Spinal cord (tissue), 10 donors: ENCODE measurements at places on chromosomes 4 and X.
A peak's percentile ranks its signal among the peaks of the same experiment; 100 is the strongest.

- DNase-seq, result peak; percentile 83
Observed at GRCh38 chr4:1748465-1748995, 27.2 kb downstream of the TACC3 start.

DNA sequence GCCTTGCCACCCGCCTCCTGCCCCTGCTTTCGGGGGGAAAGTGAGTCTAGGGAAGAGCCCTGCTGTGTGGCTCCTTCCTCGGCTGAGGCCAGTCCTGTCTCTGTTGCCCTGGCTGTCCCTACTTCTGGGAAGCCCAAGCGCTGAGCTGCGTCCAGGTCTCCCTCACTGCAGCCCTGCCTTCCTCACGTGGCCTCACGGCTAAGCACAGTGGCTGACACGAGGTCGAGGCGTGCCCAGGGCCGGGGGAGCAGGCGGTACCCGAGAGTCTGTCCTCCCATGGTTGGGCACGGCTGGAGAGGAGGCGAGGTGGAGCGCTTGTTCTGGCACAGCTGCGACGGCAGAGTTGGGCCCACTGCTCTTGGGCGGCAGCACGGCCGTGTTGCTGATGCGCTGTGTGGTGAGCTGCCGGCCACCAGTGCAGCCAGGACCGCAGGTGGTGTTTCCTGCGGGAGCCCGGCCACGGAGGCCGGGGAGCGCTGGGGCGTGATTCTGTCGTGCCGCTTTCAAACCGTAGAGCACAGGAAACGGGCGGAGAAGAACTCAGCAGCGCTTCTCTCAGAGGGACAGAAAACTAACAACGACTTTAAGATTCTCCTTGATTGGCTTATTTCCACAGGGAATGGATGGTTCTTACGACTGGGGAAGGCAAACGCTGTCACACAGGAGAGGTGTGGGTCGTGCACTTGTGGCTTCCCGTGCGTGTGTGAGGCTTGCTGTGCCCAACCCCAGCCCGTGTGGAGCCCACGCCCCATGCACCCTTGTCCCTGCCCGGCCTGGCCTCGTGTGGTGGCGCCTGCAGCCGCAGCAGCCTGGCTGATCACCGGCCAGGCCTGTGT is 21.3 kb downstream of the MAEA start:
- no peak for DNase-seq

- DNase-seq, result no peak
Observed at GRCh38 chr4:151865312-151865711, 104.5 kb upstream of the GATB start.

GRCh38 chrX:31421441-31421840 is 349.6 kb upstream of the FTHL17 start:
- no peak for DNase-seq

DNA sequence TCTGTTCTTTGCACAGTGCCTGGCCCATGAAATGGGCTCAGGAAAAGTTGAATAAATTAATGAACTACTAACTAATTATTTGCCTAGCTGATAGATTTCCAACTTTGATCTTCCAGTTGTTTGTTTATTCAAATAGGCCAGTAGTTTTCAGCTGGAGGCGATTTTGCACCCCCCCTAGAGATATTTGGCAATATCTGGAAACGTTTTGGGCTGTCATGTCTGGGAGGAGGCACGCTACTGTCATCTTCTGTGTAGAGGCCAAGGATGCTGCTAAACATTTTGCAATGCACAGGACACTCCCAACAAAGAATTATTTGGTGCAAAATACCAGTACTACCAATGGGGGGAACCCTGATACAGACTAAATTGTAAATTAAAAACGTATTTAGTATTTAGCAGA is 81.9 kb downstream of the VCX2 start:
- no peak for DNase-seq

DNA sequence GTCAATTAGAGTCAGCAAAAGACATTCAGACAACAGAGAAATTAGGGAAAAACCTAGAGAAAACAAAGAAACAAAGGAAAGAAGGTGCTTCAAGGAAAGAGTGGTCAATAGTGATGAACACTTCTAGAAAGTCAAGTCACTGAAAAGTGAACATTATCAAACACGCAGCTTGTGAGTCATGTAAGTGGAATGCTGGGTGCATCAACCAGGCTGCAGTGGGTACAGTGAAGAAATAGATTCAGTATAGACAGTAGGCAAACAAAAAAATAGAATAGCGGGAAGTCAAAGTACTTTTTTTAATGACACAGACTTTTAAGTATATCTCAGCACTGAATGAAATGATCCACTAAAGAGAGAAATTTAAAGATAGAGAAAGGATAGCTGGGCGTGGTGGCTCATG is 245.8 kb downstream of the ARHGAP24 start:
- DNase-seq, result no peak

DNA sequence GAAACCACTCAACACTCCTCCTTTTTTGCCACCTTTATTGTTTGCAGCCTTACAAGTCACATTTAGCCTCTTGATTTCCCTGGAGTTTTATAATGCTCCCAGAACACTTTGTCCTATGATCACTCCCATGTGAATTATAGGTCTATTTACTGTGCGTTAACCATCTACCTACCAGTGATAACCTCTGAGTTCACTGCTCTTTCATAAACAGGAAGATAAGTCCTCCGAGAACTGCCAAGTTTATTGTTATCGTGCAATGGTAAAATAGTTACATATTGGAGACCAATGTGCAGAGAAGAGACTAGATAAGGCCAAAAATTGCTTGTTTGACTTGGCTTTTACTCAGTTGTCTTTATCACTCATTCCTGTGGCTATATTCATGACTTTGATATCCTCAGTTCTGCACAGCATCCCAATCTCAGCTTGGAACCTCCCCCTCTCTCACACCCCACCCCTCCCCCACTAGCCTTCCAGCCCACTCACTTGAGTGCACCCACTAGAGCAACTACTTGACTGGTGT is 12.9 kb upstream of the NUDT9 start:
- no peak for DNase-seq

DNA sequence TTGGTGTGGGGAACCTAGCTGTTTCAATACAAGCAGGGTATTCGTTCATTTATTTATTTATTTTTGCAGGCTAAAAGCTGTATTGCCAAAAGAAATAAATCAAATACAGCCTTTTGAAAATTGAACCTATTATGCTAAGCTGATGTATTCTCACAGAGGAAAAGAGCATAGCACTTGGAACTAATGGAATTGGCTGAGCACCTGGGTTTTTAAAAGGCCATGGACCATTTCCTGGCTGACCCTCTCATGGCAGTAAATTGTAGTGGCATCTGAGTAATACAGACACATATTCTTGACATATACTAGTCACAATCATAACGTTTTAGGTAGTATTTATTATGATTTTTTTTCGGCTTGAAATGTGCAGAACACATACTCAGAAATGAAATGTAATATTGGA is 71.8 kb upstream of the ALG13 start:
- DNase-seq, result no peak

- DNase-seq, result no peak
Observed at GRCh38 chr4:145909281-145909715, 29.3 kb downstream of the ZNF827 start.

DNA sequence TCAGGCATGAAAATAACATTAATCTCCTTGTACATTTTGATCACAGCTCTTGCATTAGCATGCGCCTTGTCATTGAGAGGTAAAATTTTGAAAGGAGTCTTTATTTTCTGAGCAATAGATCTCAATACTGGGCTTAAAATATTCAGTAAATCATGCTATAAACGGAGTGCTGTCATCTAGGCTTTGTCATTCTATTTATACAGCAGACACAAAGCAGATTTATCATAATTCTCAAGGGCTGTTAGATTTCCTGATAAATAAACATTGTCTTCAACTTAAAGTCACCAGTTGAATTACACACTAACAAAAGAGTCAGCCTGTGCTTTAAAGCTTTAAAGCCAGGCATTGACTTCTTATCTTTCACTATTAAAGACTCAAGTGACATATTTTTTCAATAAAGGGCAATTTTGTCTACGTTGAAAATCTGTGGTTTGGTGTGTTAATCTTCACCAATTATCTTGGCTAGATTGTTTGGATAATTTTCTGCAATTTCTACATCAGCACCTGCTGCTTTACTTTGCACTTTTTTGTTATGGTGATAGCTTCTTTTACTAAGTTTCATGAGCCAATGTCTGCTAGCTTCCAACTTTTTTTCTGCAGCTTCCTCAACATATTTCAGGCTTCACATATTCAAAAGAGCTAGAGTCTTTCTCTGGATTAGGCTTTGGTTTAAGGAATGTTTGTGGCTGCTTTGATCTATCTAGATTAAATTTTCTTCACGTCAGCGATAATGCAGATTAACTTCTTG is 27.9 kb upstream of the UGT2B4 start:
- no peak for DNase-seq

GRCh38 chrX:109390556-109390955 is 91.3 kb downstream of the GUCY2F start:
- no peak for DNase-seq

DNA sequence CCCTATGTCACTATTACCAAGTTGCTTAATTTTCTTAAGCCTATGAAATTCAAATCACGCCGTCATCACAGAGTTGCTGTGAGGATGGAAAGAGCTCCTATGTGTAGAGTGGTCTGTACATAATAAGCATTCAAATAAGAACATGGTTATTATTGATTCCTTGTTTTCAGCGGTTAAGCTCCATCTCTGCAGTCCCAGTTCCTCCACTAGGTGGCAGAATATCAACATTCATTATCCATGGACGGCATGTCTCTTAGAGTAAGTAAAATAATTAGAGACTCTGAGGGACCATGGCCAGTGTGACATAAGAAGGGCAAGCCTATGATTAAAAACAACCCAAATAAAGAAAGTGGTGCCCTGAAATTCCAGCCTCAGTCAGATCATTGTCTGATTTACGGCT is 132.5 kb upstream of the NHS start:
- peak; percentile 24 for DNase-seq

- DNase-seq, result no peak
Observed at GRCh38 chrX:118536687-118537461, 41.3 kb downstream of the DOCK11 start.

- no peak for DNase-seq
Observed at GRCh38 chrX:42783451-42783850, 5.5 kb upstream of the PPP1R2C start.

DNA sequence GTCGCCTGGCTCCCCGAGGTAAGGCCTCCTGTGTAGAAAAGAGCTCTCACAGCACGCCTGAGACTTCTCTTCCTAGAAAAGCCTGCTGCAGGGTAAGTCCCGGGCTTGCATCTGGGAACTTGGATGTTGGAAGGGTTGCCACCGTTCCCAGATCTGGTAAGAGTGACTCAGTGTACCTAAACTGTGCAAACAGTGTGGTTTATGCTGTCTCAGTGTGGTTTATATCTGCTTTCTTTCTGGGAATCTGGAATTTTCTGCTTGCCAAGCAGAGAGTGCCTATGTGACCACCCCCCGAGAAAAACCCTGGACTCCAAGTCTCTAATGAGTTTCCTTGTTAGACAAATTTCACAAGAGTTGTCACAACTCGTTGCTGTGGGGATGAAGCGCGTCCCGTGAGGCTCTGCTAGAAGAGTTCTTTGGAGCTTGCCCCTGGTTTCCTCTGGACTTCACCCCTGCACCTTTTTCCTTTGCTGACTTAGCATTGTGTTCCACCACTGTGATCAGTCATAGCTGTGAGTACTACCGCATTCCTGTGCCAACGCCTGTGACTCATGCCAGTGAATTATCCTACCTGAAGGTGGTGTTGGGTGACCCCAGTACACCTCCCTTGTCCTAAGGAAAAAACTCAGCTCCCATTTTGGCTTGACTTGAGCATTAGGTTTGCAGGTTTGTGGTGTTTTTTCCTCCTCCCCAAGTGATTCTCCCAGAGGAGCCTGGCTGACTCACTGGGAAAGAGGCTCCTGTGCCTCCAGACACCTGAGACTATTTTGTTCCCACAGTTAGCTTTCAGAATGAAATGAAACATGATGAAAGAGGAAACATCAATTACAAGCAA is 14.5 kb downstream of the SLC2A9 start:
- no peak for DNase-seq

DNA sequence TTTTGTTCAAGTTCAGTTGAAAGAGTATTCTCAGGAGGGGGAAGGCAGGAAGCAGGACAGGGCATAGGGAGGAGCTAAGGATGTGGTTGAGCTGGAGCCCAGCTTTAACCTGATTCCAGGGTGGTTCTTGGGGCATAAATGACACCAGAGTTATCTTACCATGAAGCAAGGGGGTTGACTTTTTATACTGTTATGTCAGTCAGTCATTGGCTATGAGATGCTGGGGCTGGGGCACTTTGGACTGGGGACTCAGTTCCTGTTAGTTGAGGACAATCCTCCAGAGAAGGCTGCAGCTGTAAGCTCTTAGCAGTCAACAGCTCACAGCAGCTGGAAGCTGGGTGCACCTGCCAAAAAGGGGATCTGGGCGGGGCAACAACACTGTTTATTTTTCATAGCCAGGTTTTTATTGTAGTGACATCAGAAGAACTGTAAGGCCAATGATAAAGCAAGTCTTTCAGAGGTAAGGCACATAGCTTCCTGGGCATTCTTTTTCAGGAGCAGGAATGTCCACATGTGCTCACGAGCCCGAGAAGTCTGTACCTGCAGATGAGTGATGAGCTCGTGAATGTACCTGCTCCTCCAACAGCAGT is 78.5 kb downstream of the MID1IP1 start:
- no peak for DNase-seq

- DNase-seq, result no peak
Observed at GRCh38 chr4:75995727-75996126, 5.0 kb upstream of the SDAD1 start.

- no peak for DNase-seq
Observed at GRCh38 chr4:26493461-26493860, 3.2 kb upstream of the CCKAR start.

DNA sequence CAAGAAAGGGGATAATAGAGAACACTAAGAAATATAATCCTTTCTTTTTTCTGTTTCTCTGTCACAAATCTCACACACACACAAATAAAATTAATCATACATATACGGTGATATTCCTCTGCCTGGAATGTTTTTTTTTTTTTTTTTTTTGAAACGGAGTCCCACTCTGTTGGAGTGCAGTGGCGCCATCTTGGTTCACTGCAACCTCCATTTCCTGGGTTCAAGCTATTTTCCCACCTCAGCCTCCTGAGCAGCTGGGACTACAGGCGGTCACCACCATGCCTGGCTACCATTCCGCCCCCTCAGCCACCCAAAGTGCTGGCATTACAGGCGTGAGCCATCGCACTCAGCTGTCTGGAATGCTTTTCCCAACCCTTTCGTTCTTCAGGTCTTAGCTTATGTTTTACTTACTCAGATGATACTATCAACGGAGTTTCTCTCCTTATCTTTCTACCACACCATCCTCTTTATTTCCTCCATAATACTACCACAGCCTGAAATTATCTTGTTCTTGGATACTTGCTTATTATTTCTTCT is 69.3 kb downstream of the ANKRD17 start:
- no peak for DNase-seq

- no peak for DNase-seq
Observed at GRCh38 chrX:34218063-34218462, 85.9 kb upstream of the FAM47A start.

DNA sequence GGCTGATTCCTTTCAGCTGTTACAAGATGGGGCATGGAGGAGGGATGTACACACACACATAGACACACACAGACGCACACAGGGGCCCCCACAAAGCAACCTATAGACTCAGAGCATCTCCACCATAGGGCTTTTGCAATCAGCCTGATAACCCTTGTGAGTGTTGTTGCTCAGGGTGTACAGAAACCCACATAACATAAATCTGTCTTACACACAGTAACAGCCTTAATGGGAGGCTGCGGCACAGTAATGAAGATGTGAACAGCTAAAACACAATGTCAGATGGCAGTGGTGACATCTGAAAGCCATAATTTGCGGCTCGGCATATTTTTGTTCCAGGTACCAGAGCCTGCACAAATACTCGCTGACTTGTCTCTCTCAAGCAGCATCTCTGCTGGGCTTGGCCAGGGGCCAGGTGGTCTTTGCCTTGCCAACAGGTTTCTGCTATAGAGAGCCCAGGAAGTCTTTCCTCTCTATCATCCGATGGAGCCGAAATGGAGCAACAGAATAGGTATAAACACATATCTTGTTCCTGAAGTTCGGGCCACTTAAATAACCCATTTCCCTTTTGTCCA is 357.2 kb upstream of the GATB start:
- DNase-seq, result no peak
